Fibroblast of the aortic adventitia (primary cell): ENCODE measurements at places on chromosomes 2 and 18. TPM values are rescaled to one million over a fixed set of nuclear protein-coding genes. Genes with fewer than 3 reads are reported as not detected.

DNA sequence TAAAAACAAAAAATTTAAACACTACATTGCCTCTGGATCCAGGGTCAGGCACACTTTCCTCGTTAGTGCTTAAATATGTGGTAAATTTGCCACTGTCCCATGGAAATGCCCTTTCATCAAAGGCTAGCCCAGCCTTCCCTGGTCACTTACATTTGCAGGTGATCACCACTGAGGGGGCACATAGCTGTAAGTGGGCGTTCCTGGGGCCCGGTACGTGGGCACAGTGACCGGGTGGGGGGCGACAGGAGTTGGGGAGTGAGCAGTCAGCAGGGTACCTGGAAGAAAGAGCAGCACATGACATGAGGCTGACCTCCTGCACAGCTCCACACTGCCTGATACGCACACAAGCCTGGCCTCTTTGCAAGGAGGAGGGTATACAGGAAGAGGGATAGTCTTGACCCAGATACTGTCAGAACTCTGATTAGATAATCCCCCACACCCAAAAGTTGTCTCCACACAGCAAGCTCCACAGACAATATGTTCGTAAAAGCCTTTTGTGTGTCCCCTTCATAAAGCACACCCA lies 40.5 kb downstream of the FAM168B start:
- no peak for DNase-seq

DNA sequence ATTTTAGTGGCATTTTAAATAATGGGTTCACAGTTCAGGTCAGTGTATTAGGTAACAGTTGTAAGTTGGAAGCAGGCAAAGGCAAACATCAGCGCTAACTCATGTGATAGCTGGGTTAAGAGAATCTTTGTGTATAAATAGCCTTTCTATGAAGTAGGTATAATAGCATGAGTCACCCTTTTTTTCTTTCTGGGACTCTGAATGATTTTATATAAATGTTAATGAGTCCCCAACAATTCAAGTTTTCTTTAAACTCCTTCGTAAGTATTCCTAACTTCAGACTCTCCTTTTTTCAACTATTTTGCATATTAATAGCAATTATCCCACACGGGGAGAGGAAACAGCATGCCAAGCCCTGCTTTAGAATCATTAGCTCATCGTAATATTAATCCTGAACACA lies 384.3 kb downstream of the PIK3C3 start:
- no peak for DNase-seq

- DNase-seq: no peak
Observed at GRCh38 chr2:55355451-55355850, 64.2 kb downstream of the CCDC88A start.

The DYNAP gene
- total RNA-seq: not detected in 2 replicates

The CABYR gene
- total RNA-seq: 4.6 and 7.3 TPM in 2 replicates

DNA sequence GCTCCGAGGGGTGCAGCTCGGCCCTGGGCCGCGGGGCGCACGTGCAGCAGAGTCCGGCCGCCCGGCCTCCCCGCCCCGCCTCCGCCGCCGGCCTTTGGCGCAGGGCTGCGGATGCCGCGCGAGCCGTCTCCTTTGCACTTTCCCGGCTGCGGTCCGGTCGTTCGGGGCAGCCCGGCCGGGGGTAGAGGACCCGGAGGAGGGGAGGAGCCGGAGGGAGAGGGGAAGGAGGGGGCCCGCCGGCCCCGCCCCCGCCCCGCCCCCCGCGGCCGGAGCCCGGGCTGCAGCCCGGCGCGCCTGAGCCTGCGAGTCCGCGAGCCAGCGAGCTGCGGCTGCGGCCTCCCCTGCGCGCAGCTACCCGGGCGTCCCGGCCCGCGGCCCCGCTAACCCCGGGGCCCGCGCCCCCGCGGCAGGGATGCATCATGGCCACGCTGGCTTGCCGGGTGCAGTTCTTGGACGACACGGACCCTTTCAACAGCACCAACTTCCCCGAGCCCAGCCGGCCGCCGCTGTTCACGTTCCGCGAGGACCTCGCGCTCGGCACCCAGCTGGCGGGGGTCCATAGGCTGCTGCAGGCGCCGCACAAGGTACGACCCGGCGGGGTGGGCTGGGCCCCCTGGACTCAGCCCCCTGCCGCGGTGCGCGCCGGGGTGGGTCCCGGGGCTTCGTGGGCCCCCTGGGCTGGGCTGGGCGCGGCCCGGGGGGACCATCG lies at the start of gene FHOD3:
FHOD3 (plus strand) TSS at position 297 of the 709 bp plus-strand sequence; CDS start at position 420, 123 bp downstream.
- DNase-seq: peak; percentile 47
